ENCODE measurements at places on chromosomes 1 and 21.

DNA sequence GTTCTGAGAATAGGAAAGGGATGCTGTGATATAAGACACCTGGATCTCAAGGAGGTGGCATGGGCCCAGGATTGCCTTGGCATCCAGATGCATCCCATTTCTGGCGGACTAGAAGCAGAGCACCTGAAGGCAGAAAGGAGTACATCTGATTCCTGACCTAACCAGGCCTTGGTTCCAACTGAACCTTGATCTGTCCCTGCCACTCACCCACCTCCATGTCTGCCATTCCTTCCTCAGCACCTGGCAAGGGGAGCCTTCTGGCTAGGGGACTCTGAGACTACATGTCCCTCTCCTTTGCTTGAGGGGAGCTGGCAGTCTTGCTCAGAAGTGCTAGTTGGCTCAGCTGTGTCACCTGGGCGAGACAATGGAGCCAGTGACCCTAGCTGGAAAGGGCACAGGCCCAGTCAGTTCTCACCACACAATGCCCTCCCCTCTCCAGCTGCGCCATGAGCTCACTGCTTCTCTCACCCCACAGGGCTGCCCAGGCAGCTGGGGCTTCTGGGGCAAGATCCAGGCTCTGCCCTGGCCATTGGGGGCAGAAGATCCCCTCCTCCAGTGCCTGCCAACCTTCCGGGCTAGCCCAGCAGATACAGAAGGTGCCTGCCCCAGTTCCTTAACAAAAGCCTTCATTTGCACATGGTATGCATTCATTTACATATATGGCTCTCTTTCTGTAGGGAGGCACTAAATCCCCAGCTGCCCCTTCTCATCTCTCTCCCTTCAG lies 2.9 kb downstream of the IGSF8 start:
- DNase-seq = no peak

GRCh38 chr1:12593621-12594066 lies 24.4 kb downstream of the DHRS3 start:
- DNase-seq = no peak

GRCh38 chr1:58460469-58460868 lies 86.1 kb downstream of the OMA1 start:
- no peak for DNase-seq

- no peak for DNase-seq
Measured at GRCh38 chr1:45337630-45338325, 2.2 kb upstream of the TOE1 start.

DNA sequence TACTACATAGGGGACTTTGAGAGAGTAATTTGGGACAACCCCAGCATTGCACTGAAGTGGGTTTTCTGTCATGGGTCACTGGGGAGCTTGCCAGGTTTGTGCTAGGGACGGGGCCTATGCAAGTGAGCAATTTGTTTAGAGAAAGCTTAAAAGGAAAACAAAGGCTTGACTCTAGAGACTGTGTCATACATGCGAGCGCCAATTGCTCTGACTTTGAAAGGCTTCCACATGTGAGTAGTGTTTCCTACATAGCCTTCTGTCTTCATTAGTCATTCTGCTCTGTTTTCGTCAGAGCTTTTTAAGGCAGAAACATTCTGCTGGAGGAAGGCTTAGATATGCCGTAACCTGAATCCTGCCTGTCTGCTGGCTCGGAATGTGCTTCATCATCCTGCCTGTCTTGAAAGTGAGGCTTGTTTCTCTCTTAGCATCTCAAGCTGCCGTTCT lies 28.4 kb downstream of the TRIM45 start:
- DNase-seq = no peak

- DNase-seq = no peak
Measured at GRCh38 chr1:109392788-109393616, 4.7 kb downstream of the SORT1 start.

DNA sequence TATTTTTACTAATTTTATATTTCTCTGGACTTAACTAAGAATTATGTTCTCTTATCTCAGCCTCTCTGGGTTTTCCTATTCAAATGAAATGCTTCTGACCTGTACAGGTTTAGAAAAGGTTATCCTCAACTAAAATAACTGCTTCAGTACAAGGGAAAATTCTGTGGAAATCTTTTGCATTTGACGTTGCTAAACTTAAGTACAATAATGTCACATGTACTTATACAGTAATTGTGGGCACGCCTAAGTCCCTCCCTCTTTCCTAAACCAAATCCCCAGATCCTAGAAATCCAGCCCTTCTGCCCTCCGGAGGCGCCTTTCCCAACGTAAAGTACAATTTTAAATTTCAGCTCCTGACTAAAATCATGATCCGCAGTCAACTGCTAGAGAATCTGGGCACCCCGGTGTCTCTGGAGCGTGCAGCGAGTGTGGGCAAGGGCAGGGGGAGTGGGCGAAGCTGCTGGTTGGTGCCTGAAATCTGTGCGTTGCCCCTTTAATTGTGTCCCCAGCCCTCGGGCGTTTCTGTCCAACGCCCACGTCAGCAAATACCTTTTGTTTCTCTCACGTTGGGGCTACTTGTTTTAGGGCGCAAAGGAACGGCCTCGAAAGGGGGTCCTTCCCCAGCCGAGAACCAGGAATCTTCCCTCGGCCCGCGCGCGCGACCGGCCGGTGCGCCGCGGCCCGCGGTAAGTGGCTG lies at the start of gene ZBTB8A:
TSS of gene ZBTB8A (plus strand) at position 541 of the 697 bp plus-strand sequence. CDS start 53,505 bp downstream, outside the sequence.
- DNase-seq = peak; percentile 80

- peak; percentile 26 for DNase-seq
Measured at GRCh38 chr1:62508187-62508758, 71.4 kb downstream of the USP1 start.

DNA sequence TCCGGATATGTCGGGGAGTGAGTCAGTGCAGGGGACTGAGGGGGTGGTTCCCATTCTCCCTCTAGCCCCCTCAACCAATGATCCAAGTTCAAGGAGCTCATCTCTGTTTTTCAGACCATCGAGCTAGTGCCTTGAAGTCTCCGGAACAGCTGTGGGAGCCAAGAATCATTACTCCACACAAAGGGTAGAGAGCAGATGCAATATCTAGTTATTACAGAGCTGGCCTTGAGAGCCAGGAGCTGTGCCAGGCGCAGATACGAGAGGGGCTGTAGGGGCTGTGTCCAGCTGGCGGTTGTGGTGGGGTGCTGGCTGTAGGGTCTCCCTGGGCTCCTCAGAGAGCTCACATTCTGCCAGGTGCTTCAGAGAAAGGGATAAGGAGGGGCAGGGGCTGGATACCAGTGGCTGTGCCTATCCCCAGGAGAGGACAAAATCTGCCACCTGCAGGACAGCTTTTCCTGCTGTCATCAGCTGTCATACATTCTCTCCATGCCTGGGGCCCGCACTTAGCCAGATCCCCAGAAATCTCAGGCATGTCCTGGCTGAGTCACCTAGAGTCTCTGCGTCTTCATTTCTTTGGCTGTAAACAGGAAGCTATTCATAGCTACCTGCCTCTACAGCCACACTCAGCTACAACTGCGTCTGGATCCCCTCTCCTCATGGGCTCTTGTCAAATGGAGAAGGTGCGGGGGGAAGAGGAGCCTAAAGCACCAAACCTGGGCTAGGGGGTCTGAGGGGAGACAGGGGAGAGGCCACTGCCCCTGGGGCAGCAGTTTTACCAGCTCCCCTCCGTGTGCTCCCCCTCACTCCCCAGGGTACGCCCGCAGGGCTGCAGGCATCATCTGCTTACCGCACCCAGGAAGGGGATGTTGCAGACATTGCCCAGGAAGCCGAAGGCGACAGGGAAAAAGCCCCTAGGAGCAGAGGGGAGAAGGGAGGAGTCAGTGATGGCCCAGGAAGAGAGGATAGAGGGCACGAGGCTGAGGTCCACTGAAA lies 2.4 kb upstream of the KISS1 start:
- peak; percentile 69 for DNase-seq

GRCh38 chr1:74471470-74471869 lies 40.9 kb downstream of the LRRC53 start:
- DNase-seq = no peak

DNA sequence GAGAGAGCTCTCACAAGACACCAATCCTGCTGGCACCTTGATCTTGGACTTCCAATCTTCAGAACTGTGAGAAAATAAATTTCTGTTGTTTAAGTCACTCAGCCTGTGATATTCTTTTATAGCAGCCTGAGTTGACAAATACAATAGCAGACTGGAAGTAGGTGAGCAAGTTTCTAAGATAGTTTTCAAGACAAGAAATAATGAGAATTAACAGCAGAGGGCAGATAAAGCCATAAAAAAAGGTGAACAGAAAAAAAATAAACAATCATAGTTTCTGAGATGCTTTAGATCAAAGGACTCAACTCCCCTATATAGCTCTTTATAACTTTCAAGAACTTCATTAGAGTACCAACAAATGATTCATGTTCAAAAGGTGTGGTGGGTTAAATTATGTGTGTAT lies 119.8 kb downstream of the PLPPR5 start:
- no peak for DNase-seq

DNA sequence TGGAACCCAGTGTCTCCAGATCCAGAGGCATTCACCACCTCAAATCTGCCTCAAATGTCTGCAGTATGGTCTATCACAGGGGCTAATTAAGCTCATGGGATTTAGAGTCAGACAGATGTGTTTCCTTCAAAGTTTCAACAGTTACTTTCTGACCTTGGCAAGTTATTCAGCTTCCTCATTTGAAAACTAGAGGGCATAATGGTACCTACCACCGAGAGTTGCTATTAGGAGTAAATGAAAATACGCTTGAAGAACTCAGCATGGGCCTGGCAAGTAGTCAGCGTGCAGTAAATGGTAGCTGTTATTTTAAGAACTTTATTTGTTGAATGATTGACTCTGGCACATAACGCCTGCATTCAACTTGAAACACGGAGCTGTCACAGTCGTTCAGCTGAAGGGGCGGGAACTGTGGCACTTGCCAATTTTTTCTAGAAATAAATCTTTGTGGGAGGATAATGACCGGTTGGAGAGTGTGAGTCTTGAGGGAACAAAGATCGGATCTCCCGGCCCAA lies 1.2 kb upstream of the CAP1 start:
- no peak for DNase-seq

- DNase-seq = no peak
Measured at GRCh38 chr1:215273838-215274516, 191.4 kb downstream of the KCNK2 start.

DNA sequence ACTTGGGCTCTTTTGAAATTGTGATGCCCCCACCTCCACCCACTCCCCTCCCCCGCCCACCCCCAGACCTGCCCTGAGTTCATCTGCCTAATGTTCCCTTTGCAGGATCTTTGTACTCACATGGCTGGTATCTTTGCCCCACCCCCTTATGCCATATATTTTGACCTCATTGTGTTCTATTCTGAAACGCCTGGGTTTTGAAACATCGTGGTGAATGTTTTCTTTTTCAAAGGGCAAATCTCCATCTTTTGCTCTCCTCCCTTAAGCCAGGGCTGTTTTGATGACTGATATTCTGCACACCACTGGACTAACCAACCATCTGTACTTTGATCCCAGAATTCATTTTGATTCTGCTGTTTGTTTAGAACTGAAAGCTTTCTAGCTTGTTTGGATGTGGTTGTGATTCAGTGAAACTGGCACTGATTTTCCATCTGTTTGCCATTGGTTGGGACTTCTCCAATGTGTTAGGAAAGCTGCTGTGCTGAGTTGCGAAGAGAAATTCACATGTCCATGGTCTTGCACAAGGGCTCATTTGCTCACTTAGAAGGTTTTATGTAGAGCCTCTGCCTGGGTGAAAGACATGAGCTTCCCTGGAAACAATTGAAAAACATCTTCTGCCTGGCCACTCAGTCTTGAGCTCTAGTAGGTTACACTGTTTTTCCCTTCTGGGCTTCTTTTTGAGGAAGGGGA lies 16.5 kb downstream of the SMAP2 start:
- DNase-seq = no peak

DNA sequence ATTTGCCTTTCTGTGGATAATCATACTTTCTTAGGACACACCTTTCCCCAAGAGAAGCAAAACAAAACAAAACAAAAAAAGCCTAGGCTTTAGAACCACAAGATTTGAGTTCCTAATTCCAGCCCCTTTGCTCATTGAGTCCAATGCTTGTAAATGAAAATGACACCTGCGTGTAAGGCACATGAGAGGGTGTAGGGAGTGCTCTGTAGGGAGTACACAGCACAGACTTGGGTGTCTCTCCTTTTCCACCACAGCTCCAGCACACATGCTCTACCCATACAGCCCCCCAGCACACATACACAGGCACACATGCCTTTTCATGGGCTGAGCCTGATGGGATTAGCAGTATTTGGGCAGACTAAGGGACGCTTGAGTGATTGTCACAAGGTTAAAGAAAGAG lies 9.2 kb upstream of the NGF start:
- no peak for DNase-seq

GRCh38 chr1:6724517-6725141 lies 23.0 kb upstream of the DNAJC11 start:
- no peak for DNase-seq

DNA sequence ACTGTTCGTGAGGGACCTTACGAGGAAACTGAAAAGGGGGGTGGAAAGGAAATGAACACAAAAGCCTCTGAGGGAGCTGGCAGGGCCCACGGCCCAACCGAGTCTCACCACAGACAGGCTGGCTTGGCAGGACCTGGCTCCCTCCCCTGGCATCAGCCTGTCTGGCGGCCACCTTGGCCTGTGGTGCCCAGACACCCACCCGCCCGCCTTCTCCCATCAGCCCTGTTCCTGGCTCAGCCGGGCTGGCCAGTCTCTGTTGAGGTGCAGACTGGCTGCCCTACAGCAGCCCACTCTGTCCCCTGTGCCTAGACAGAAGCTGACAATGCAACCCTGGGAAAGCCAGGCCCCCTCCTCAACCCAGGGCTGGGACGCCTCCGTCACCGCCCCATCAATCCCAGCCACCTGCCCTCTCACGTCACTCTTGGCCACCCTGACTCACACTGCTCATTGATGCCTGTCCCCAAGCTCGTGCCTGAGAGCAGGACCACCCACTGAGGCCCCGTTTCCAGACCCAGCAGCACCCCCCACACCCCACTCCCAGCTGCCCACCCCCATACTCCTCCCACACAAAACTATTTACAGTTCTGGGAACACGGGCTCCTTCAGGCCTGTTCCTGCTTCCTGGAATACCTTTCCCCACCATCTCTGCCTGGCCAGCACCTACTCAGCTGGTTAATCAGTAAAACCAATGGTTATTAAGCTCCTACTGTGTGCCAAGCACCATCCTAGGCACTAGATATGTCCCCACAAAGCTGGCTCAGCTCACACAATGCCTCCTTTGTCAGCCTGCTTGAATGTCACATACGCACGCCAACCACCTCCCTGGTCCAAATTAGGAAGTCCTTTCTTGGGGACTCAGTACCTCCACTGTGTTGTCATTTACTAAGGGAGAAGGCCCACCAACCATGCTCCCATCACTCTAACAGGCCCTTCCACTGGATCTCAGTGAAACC lies 22.7 kb downstream of the SDC3 start:
- no peak for DNase-seq

- DNase-seq = no peak
Measured at GRCh38 chr1:53606651-53607051, 132.3 kb downstream of the GLIS1 start.

DNA sequence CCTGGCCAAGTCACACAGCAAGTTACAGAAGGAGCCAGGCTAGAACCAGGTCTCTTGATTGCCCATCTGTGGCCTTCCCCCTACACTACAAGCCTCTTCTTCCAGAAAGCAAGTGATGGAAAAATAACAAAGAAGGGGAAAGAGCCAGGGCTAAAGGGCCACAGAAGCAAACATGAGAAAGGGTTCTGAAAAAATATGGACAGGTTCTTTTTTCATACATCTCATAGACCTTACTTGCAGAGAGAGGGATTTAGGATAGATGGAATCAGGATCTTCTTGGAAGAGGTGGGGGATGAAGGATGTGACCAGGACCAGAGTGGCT lies 3.2 kb downstream of the RHBG start:
- no peak for DNase-seq

Data from D341Med (cell line).